ENCODE measurements at places on chromosomes 2 and 18.

DNA sequence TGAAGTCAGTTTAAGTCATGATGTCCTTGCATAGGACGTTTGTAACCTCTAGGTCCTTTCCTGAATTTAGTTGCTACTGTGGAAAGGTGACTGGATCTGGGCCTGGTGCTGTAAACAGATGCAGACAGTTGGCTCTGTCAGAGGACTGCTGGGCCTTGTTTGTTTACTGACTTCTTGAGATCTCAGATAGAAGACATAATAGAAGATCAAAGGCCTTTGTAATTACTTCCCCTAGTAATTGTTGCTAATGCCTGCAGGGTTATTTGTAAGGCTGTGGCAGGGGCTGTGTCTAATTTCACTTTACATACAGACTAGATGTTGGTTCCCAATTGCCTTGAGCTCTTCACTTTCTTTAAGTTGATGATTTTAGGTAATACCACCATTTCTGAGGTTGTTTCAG lies 42.5 kb downstream of the LYPD6B start:
- DNase-seq: no peak

DNA sequence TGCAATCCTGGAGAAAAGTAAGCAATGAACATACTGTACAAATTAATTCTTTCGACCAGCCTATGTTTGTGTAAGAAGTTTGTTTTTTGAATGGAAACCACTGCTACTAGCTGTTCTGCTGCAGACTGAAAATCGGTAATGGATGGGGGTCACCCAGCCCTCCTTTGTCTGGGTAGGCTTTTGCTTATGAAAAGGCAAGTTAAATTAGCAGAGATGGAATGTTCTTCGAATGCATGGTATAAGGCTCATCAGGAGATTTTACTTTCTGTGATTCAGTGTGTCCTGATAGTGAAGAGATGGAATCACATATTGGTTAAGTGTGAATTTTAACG lies 53.8 kb downstream of the EEF1B2 start:
- DNase-seq: no peak

DNA sequence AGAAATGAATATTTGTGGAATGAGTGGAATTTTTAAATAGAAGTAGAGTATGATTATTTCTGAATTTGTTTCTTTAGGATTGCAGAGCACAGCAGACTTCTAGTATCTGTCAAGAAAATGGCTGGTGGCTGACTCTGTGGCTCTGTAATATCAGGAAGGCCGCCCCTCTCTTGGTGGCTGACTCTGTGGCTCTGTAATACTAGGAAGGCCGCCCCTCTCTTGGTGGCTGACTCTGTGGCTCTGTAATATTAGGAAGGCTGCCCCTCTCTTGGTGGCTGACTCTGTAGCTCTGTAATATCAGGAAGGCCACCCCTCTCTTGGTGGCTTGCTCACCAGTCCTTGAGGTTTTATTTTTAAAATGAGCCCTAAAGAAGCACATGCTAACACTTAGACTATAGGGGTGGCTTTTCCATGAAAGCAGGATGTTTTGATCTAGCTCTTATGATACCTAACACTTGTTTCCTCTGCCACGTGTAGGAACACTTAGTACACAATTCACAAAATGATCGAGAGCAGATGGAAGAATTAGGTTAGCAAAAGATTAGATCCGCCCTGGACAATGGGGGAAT lies 85.1 kb upstream of the TTC39C start:
- DNase-seq: no peak

DNA sequence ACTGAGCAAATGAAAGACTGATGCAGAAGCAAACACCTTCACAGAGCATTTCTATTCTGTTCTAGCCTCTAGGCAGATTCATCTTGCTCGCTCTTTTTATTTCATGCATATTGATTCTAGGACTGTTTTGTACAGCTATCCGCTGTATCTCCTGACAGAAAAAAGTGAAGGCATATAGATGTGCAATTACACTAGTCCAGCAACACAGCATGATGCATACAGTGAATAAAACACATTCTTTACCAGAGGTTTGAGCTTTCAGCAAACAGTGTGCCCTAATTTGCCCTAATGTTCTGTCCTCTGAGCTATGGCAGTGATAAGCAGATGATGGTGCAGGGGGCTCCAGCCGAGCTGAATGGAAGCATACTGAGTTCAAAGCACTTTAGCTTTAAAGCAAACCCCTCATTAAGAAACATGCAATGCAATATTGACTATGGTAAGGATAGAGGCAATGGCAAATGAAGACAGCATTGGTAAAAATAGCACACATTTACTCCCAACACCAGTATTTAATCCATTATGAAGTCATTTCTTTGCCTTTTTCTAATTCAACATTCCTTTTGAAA lies 141.2 kb upstream of the RGPD4 start:
- no peak for DNase-seq

DNA sequence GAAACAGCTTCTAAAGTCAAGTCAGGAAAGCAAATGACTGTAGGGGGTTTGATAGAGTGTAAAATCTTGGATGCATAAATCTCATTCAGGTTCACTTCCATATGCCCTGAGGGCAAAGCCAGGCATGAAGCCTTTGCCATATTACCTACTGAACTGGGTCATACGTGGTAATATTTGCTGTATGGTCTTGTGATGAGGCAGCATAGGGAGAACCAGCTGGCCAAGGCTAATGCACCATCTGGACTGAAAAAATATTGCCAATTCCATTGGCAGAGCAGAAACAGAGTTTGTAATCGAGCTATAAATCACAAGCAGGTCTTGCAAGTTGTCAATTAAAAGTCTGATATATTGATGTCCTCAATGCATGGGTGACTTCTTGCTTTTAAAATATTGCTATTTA lies 243.8 kb downstream of the ERBB4 start:
- DNase-seq: no peak

Measured in right renal pelvis (tissue), 4 donors.